Nephron progenitor cell (in vitro differentiated cells): ENCODE measurements at places on chromosomes 1 and 21.

- no peak for DNase-seq
These were observed 127.6 kb upstream of the IVNS1ABP start for GRCh38 chr1:185444676-185445075.

- DNase-seq = no peak
These were observed 2.7 kb downstream of the COL8A2 start for GRCh38 chr1:36122062-36123030.

GRCh38 chr1:43284546-43285110 is 753 bp downstream of the C1orf210 start:
- no peak for DNase-seq

- no peak for DNase-seq
These were observed 336.4 kb downstream of the SMYD3 start for GRCh38 chr1:246170574-246171261.

GRCh38 chr1:206912445-206913095 is 9.2 kb downstream of the FCMR start:
- DNase-seq = peak; percentile 62

DNA sequence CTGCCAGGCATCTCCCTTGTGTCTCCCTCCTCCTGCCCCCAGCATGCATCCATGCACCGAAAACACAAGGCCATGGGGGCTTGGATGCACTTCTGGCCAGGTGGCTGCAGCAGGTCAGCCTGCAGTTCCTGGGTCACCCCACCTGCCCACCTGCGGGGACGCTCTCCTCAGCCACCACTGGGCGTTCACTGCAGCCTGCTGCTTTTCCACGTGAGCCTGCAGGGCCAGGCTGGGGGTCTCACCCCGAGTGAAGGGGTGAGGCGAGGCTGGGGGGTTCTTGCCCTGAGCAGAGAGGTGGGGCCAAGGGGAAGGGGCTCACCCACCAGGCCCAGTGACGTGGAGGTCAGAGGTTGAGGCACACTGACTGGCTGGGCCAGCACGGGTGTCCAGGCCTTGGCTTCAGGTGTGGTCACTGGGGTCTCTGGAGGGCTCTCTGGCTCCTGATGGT is 64.6 kb downstream of the WNT9A start:
- DNase-seq = no peak

DNA sequence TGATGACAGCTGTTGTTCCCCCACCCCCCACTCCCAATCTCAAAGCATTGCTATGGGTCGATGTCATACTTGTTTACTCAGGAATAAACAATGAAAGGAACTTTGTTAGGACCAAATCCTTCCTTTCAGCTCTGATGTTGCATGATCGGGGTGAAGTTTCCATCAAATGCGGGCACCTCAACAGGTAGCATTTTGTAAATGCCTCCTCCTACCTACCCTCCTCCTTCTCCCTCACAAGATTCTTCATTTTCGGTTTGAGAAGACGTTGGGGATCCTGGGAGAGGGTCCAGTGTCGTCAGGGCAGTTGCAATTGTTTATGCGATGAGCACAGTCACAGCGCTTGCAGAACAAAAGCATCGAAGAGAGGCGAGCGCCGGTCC is 758 bp upstream of the HUNK start:
- no peak for DNase-seq

DNA sequence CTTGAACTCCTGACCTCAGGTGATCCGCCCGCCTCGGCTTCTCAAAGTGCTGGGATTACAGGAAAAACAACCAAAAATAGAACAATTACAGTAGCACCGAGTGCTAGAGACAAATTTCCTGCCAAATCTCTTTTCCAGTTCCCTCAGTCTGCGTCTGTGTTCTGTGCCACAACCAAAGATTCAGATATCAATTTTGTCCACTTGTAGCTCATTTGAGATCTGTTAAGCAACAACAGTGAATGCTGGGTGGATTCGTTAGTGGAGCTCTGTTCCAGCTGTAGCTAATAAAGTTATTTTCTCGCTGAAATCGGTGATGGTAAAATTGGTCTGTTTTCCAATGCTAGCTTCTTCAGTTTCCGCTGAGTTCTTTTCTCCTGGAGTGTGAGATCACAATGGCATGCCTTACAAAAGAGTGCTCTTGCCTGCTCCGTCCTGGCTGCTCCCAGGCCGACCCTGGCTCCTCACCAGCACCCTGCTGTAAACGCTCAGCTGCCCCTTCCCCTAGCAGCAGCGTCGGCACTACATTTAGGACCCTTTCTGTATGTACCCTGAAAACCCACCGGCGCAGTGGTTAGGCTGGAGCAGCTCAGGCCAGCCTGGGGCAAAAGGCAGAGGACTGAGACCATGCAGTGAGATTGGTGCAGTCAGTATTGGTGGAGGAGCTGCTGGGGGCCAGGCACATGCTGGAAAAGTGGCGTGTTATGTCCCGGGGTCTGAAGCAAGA is 395.4 kb downstream of the KIF26B start:
- peak; percentile 14 for DNase-seq

- DNase-seq = no peak
These were observed 14.4 kb upstream of the IGSF21 start for GRCh38 chr1:18093193-18093592.

DNA sequence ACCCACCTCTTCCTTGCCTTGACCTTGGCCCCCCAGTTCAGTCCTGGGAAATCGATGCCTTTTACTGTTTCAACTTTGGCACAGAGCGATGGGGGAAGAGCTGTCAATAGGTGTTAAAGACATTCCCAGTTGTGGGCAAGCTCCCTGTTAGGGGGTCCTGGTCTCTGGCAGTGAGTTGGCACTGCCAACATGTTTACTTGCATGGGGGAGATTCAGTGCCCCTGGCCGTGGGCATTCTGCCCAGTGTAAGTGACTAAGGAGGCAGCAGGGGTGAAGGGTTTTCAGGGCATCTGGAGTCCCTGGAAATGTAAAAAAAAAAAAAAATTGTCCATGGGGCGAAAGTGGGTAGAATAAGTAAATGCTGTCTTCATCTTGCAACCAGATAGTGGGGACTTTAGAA is 407.0 kb downstream of the PTPRU start:
- DNase-seq = no peak

GRCh38 chr1:31978843-31979400 is 34.7 kb upstream of the KHDRBS1 start:
- DNase-seq = no peak

- DNase-seq = peak; percentile 88
These were observed 55.8 kb downstream of the NAV1 start for GRCh38 chr1:201594575-201595245.

DNA sequence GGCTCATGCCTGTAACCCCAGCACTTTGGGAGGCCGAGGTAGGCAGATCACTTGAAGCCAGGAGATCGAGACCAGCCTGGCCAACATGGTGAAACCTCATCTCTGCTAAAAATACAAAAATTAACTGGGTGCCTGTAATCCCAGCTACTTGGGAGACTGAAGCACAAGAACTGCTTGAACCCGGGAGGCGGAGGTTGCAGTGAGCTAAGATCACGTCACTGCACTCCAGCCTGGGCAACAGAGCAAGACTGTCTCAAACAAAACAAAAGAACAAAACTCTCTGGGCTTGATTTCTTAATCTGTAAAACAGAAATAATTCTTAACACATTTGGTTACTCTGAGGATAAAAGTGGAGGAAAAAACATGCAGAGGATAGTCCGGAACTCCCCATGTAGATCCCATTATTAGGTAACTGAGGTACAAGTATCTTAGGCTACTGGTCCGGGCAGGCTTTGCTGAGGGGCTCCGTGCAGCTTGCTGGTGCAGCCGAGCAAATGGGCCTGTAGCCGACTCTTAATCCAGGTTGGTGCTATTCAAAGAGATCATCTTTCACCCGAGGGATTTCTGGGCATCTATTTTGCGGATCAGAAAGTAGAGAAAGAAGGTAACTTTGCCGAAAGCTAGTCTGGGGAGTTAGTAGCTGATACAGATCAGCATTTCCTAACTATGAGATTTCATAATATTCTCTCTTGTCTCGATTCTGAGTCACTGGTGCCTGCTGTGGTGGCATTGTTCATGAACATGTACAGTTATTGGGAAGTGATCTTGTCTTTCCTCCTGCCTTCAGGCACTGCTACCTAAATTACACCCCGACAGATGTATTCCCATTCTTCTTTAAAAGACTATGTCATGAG is 56.8 kb downstream of the NFIA start:
- no peak for DNase-seq

- DNase-seq = no peak
These were observed 84.3 kb upstream of the L1TD1 start for GRCh38 chr1:62110198-62110817.

DNA sequence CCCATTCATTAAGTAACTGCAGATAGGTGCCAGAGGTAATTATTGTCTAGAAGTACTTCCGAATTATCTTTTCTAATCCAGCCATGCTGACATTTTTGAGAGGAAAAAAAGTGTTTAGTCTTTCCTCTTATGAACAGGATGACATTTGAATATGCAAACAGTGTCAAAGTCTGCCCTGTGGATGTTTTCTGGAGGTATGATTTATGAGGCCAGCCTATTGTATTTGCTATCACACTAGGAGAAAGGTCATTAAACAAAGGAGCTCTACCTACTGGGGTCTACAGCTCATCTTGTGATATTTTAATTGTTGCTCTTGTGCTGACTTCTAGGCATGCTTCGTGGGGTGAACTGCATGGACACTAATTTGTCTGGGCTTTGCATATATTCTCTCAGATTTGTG is 559.7 kb upstream of the CAMK1G start:
- DNase-seq = no peak

DNA sequence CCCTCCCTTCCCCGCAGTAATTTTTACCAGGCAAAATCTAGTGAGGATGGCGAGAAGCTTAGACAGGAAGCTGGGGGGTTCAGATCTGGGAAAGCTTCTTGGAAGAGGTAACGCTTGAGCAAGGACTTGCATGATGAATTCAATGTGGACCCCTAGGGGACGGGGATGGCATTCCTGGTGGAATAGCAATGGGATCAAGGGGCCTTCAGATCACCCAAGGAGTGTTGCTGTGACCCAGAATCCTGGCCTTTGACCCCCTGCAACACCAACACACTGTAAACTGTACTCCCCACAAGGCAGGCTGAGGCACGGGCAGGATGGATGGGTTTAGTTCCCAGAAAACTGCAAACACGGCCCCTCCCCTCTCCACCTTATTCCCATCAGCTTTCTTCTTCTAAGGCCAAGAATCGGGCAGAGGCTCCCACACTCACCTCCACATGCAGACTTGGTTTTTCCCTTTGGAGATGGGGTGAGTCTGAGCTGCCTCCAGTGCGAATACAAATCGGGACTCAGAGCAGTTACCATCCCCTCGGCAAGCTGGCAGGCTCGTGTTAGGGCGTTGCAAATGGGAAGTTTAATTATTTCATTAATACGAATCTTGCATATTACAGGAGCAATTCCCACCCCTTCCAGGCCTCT is 20.1 kb downstream of the DISP3 start:
- DNase-seq = no peak

- DNase-seq = peak; percentile 57
These were observed 801 bp upstream of the ANXA9 start for GRCh38 chr1:150981177-150981804.

GRCh38 chr1:1605034-1605591 is 5.2 kb upstream of the FNDC10 start:
- no peak for DNase-seq

- no peak for DNase-seq
These were observed 536.3 kb downstream of the PTPRU start for GRCh38 chr1:29772584-29773100.

GRCh38 chr1:1087351-1088028 is 13.4 kb upstream of the RNF223 start:
- no peak for DNase-seq

DNA sequence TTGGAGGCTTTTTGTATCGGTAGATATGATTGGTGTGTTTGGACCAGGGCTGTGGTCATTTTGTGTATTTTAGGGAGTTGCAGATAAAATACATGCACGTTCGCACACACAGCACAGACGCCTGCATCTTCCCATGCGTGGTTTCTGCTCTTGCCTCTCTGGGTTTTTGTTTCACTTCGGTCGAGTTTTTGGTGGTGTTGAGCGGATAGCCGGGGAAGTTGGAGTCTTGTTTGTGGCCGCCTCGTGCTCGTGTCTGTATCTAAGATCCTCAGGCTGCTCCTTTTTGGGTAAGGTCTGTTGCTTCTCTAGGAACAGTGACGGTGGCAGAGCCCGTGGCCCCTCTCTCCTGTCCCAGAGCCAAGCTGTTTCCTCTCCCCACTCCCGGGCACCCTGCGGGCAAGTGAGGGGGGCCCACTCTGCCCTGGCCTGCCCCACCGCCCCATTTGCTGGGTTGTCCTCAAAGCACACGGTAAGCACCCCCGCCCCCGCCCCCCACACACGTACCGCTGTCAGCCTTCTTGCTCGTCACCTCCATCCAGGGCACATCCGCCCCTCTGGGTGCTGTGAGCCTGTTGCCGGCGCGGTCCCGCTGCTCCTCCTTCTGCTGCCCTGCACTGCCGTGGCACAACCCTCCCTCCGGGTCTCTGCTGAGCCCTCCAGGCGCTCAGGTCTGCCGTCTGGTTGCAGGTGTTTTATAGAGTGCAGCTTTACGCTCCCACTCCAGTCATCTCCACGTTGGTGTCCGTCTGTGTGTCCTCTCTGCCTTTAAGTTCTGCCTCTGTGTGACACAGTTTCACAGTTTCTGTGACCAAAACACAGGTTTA is 51.9 kb downstream of the AGPAT3 start:
- no peak for DNase-seq
